Activated CD4-positive, alpha-beta T cell treated with anti-CD3 and anti-CD28 coated beads, Interleukin-10, Interleukin-2, amounts not matched to agents 100 ng/mL and 50 ng/mL, durations not matched to agents 16 hours and 8 hours (primary cell): ENCODE measurements at places on chromosomes 12 and 14.
A peak's percentile ranks its signal among the peaks of the same experiment; 100 is the strongest.

- no peak for DNase-seq
These were observed 357.0 kb downstream of the TMEM121 start for GRCh38 chr14:105883066-105884005.

- no peak for DNase-seq
These were observed 77.6 kb downstream of the CNTN1 start for GRCh38 chr12:40769846-40770245.

GRCh38 chr12:100927826-100928225 is 133.2 kb downstream of the ANO4 start:
- DNase-seq: peak; percentile 1

DNA sequence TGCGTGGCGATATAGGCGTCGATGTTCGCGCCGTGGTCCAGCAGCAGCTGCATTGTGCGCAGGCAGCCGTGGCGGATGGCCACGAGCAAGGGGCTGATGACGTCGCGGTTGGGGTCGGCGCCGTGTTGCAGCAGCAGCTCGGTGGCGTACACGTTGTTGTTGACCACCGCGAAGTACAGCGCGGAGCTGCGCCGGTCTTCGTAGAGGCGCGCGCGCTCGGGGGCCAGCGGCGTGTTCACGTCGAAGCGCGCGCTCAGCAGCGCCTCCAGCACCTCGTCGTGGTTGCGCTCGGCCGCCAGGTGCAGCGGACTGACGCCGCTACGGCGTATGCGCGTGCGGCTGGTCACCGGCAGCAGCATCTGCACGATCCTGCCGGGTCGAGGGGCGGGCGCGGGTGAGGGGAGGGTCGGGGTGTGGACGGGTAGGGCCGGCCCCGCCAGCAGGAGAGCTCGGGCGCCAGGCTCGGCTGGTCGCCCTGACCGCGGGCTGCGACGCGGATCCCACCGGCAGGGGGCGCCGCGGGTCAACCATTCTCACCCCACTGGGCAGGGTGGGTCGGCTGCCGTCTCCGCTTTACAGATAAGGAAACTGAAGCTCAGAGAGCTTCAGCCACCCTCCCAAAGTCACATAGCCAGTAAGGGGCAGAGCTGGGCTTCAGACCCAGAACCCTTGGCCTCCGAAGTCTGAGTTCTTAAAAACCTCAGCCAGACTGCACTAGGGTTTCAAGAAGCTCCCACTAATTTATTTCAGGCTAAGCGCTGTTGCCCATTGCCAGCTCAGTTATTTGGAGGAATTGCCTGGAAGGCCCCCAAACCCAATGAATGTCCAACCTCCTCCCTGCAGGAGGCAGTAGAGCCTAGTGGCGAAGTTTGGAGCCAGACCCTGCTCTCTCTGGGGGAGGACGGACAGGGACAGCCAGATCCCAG is 12.4 kb downstream of the FAM181A start:
- peak; percentile 92 for DNase-seq

DNA sequence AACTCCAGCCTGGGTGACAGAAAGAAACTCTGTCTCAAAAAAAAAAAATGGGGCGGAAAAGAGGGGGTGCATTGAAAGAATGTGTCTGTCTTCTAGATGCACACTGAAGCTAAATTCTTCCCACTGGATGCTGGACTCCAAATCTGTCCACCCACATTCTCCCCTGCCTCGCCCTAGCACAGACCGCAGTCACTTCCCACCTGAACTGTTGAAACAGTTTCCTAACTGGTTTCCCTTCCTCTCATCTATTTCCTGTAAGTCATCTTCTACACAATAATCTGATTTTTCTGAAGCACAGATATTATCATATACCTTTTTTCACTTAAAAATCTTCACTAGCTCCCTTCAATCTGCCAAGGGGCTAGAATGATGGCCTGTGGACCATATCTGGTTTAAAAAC is 1.5 kb upstream of the HCAR1 start:
- peak; percentile 61 for DNase-seq

- peak; percentile 76 for DNase-seq
These were observed 4.3 kb upstream of the CD9 start for GRCh38 chr12:6195665-6196535.

DNA sequence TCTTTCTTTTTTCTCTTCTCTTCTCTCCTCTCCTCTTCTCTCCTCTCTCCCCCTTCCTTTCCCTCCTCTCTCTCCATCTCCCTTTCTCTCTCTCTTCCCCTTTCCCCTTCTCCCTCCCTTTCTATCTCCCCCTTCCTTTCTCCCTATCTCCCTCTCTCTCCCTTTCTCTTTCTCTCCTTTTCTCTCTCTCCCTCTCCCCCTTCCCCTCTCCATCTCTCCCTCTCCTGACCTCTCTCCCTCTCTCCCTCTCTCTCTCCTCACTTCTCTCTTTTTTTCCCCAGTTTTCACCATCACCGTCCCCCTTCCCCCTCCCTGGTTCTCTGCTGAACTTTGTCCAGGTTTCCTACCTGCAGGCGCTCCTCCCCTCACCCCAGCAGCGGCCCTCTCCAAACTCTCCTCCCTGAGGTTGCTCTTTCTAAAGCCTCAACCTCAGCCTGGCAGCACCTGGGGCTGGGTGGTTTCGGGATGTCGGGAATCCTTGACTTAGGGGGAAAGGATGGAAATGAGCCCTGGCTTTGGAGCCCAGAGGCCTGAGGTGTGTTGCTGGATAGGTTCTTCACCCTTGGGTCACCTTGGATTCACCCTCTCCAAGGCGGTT is 14.7 kb upstream of the TBX3 start:
- no peak for DNase-seq

GRCh38 chr14:91035855-91036254 is 24.6 kb downstream of the RPS6KA5 start:
- peak; percentile 65 for DNase-seq

- DNase-seq: peak; percentile 75
These were observed 35.9 kb downstream of the FBLN5 start for GRCh38 chr14:91911474-91912032.

DNA sequence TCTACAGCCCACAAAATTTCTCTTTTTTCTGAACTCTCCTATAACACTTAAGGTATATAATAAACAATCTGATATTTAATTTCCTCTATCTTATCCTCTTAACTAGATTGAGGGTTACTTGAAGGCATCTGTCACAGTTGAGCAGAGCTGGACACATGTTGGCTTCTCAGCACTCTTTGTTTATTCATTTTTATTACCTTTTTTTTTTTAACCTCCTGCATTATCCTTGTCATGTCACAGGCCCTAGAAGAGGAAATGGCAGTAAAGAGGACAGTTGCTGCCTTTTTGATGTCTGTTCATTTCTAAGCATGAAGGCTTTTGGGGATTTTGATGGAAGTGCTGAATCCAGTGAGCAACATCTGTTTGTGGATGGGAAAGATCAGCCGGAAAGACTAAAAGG is 32.5 kb upstream of the EVL start:
- no peak for DNase-seq

GRCh38 chr12:129776977-129777667 is 126.7 kb downstream of the TMEM132D start:
- DNase-seq: no peak

DNA sequence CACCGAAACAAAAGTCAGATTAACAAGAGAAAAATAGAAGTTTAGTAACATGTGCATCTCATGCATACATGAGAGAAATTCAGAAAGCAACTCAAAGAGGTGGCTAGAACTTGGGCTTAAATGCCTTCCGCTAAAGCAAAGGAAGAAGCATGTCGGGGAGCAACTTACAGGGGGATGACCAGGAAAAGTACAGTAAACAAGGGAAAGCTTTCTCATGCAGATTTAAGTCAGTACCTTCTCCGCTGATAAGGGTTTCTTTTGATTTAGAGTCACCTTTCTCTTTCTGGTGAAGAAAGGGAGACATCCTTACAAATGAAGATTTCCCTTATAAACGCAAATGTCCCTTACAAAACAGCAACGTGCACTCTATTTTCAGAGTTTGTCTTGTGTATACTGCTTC is 6.0 kb upstream of the RNASE6 start:
- DNase-seq: no peak

GRCh38 chr12:88726806-88727720 is 146.8 kb upstream of the KITLG start:
- DNase-seq: no peak

DNA sequence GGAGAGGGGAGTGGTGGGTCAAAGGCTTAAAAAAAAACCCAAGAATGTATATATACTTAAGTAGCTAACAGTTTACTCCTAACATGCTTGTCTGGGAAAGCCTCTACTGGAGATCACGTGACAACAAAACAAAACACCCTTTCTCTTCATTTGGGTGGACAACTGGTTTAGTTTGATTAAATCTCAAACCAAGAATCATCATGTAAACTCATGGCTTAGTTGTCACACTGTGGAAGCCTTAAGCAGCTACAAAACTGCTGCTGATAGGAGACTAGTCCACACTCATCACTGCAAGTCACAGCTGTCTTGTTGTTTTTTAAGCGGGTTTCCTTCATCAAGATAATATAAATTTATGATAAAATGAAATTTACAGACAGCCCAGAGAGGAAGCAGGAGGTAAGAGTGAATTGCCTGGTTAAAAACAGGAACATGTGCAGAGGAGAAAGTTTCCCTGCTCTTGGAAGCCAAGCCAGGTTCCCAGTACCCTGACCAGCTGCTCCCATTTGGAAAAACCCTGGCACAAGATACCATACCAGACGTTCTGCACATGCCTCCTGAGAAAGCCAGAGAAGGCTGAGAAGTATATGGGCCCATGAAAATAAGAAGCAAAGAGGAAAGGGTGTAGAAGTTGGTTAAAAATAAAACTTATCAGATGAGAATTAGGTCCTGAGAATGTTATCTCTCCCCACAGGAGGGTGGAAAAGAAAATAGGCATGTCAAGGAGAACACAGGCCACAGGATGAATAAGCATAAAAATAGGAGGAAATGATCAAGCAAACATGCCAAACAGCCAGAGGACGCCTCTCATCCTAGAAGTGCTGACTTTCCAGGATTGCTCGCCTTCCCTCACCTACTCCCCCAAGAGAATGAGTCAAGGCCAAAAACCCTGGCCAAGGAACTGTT is 34.0 kb downstream of the EGLN3 start:
- DNase-seq: no peak

GRCh38 chr12:50211392-50212070 is 44.4 kb upstream of the CERS5 start:
- no peak for DNase-seq

DNA sequence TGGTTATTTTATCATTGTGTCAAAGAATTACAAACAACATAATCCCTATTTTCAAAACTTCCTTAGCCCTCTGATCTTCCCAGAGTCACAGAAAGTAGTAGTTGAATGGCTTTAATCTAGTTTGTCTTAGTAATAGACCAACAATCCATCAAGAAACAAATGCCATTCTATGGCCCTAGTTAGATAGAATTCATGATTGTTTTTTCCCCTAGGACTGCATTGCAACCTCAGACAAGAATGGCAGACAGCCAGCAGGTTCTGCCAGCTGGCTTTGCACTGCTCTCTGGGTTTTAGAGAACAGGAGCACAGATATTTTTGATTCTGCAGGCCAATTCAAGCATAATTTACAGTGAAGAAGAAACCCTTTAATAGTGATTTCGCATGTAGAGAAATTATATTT is 33.8 kb downstream of the SYT1 start:
- DNase-seq: no peak

- no peak for DNase-seq
These were observed 850.6 kb downstream of the RPS29 start for GRCh38 chr14:48735607-48736006.

DNA sequence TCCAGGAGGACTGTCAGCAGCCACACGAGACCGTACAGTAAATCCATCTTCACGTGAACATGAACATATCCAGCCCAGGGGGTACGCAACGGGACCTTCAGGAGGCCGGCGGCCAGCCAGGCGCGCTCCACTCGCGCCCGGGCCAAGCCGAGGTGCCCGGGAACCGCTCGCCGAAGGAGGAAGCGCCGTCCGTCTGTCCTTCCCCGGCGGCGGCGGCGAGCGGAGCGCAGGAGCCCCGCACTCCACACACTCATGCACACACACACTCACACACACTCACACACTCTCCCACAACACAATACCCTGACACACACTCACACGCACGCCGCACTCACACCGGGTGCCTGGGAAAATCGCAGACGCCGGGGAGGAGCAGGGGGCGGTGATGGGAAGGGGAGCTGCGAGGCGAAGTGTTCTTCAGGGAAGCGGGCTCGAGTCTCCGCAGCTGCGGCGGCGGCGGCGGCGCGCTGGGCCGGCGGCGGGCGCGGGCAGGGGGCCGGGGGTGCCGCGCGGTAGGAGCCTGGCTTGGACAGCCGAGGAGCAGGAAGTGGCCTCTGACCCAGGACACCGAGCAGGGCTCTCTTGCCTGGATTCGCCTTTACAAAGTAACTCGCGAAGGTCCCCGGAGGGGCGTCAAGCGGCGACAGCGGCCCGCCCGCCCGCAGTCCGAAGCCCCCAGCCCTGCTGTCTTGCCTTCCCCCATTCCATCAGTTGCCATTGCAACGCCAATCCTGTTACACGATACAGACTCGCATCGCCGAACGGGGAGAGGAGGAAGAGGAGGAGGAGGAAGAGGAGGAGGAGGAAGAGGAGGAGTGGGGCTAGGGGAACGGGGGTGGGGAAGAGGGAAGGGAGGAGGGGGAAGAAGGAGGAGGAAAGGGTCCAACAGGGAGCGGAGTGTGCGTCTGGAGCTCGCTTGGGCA is 601 bp downstream of the MDGA2 start:
- DNase-seq: no peak

DNA sequence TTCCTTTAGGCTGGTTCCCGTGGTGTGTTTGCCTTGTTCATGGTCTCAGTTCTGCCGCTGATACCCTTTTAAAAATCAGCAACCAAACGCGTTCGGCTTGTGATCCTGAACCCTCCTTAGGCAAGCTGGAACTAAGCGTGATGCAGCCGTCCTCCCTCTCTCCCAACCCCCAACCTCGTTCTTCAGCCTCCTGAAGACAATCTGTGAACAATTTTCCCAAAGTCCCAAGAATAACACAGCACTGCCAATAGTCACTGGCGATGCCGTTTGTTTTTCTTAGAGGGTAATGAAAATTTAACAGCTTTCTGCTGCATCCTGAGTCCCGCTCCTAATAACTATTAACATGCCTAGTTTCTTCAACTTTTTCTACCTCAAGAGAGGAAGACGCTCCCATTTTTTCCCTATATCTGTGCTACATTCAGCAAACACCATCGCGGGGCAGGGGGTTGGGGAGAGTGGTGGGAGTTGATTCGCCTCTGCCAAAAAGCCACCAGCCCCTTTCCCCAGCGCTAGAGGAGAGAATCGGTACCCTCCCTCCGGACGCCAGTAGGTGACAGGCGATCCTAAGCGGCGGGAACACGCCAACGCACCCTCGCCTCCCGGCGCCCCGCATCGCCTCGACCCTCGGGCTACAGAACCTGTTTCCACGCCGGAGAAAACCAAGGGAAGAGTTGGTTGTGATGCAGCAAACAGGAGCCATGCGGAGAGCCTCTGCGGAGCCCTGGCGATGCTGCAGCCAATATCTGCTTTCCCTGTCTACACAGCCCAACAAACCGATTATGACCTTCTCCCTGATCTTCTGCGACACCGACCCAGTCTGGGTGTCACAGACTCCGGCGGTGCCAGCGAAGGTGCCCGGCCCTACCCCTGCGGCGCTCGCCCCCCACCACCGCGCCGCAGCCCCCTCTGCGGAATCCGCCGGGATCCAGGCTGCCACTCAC is 752 bp downstream of the PRICKLE1 start:
- no peak for DNase-seq

GRCh38 chr14:52399104-52399503 is 85.0 kb downstream of the PTGER2 start:
- DNase-seq: no peak

GRCh38 chr12:124779161-124780141 is 84.2 kb downstream of the SCARB1 start:
- no peak for DNase-seq

GRCh38 chr12:96510306-96510764 is 21.0 kb downstream of the CFAP54 start:
- no peak for DNase-seq
